ENCODE measurements at places on chromosomes 1 and 21.

DNA sequence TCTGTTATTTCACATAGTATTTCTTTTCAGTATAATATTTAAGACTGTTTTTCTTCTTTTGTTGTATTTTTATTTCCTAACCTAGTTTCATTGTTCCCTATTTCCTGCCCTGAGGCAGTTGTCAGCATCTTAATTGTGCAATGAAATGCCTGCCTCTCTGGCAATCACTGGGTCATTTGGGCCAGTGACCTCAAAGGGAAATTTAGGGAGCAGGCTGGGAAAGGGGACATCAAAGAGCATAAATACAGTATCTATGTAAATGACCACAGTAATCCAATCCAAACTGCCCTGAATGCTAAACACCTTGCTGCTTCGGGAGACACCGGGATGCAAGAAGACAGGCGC, 147.8 kb downstream of the TLR5 start:
- no peak for DNase-seq
- no peaks in the 10 kb centered on the region for H3K36me3 ChIP-seq
- no peaks in the 10 kb centered on the region for H3K27me3 ChIP-seq
- no peaks in the 10 kb centered on the region for H3K4me1 ChIP-seq
- no peak overlapping the region for H3K27ac ChIP-seq

DNA sequence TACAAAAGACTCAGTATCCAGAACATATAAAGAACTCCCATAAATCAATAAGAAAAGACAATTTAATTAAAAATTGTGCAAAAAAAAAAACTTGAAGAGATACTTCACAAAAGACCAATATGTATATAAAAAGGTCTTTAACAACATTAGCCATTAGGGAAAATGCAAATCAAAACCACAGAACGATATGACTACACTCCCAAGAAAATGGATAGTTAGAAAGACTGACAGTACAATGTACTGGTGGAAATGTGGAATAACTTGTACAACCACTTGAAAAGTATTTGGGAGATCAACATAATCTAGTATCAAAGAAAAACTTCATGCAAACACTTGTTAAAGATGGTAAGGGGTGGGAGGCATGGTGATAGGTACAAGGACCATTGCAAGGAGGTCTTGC, 3.9 kb upstream of the CLCA1 start:
- H3K36me3 ChIP-seq: no peaks in the 10 kb centered on the region
- H3K27me3 ChIP-seq: peaks cover 8% of the 10 kb centered on the region
- DNase-seq: no peak
- H3K4me1 ChIP-seq: no peaks in the 10 kb centered on the region
- no peak overlapping the region for H3K4me3 ChIP-seq

GRCh38 chr1:187413405-187414169, 584.8 kb downstream of the PLA2G4A start:
- H3K27ac ChIP-seq: no peak overlapping the region
- H3K4me1 ChIP-seq: no peaks in the 10 kb centered on the region
- DNase-seq: no peak
- H3K36me3 ChIP-seq: no peaks in the 10 kb centered on the region

- peaks cover 8% of the 10 kb centered on the region for H3K36me3 ChIP-seq
- no peak for DNase-seq
- H3K4me3 ChIP-seq: no peak overlapping the region
- H3K4me1 ChIP-seq: no peaks in the 10 kb centered on the region
- H3K27ac ChIP-seq: no peak overlapping the region
Measured at GRCh38 chr1:97573553-97573952, 347.3 kb downstream of the DPYD start.

- no peaks in the 10 kb centered on the region for H3K4me1 ChIP-seq
- H3K27ac ChIP-seq: no peak overlapping the region
- DNase-seq: no peak
- H3K27me3 ChIP-seq: no peaks in the 10 kb centered on the region
Measured at GRCh38 chr1:118945489-118945888, 42.7 kb downstream of the TBX15 start.

DNA sequence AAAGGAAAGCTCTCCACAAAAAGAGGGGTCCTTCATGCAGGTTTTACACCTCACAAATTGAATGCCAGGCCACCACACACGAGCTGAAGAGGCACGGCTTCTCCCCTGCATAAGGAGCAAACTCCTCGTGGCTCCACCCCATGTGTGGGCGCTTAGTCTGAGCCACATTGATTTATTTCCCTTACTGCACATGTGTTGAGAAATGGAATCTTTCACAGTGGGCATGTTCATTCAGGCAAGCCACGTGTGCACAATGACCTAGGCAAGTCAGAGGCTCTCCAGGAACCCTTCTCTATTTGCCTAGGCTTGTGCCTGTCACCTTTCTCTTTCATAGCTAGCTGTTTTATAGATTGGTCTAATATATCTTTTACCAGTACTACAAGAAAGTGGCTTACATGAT, 120.5 kb downstream of the LTN1 start:
- H3K27ac ChIP-seq: no peak overlapping the region
- no peaks in the 10 kb centered on the region for H3K27me3 ChIP-seq
- DNase-seq: no peak
- peaks cover 34% of the 10 kb centered on the region for H3K36me3 ChIP-seq
- no peak overlapping the region for H3K4me3 ChIP-seq
- peaks cover 9% of the 10 kb centered on the region for H3K4me1 ChIP-seq

- peak; percentile 11 for DNase-seq
- no peak overlapping the region for H3K4me3 ChIP-seq
- peaks cover 35% of the 10 kb centered on the region for H3K4me1 ChIP-seq
- H3K27ac ChIP-seq: no peak overlapping the region
- H3K36me3 ChIP-seq: peaks cover 8% of the 10 kb centered on the region
- H3K27me3 ChIP-seq: no peaks in the 10 kb centered on the region
Measured at GRCh38 chr1:8529901-8530300, 212.0 kb downstream of the SLC45A1 start.
